Right ventricle myocardium inferior (tissue), 1 donor: ENCODE measurements at places on chromosomes 16 and 17. TPM values are rescaled to one million over a fixed set of nuclear protein-coding genes. Genes with fewer than 3 reads are reported as not detected.

Gene SLC5A11
- total RNA-seq = not detected

DNA sequence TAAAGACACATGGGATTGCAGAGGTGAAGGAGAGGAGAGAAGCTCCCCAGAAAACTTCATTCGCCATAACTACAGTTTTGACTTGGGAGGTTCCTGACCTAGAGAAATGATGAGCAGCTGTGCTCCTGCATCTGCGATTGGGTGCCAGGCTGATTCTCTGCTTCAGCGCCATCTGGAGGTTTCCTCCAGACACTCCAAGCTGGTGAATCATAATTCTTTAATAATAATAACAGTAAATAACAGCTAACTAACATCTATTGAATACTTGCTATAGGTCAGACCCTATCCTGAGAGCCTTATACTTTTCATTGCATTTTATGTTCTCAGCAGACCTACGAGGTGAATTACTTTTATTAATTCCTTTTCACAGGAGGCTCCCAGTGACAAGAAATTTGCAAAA is 575.8 kb downstream of the TOX3 start:
- DNase-seq = no peak

Gene RPH3AL
- total RNA-seq = 3.6 TPM

Gene CUEDC1
- total RNA-seq = 49.1 TPM

Gene CD300A
- total RNA-seq = 2.4 TPM

DNA sequence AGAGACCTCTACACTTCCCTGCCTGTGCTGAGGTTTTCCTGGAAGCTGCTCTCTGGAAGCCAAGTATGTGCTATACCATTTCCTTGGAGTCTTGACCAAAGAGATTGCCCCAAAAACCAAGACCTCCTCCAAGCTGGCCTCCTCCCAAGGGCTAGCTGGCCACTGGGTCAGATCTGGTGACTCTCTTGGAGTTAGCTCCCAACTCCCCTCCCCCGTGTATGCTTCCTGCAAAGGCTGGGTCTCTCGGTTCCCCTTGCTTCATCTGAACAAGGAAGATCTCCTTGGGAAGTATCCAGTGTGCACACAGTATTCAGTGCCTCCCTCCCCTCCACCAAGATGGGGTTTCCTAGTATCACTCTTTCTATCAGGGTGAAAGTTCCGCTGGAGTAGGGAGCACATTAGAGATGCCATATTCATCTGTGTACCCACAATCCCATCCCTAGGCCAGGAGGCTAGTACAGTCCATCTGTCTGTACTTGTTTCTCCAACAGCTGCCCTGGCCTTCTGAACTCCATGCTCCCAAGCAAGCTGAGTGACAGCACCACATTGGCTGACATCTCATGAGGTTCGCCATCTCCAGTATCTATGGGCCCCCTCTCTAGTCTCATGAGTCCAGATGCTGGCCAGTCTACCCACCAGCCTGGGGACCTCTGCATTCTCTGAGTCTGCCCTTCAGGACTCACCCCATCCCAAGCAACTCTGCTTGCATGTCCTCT is 3.2 kb downstream of the GAS7 start:
- no peak for DNase-seq

Gene PRSS27
- 0.30 TPM for total RNA-seq
